ENCODE measurements at places on chromosomes 12 and 14.

GRCh38 chr12:96948782-96949181, 41.7 kb downstream of the NEDD1 start:
- no peak for DNase-seq

GRCh38 chr12:124543590-124544310, 23.7 kb downstream of the NCOR2 start:
- DNase-seq, result no peak

- no peak for DNase-seq
These were observed 335.8 kb downstream of the FLRT2 start for GRCh38 chr14:85865701-85866100.

- DNase-seq, result no peak
These were observed 29.4 kb downstream of the POLR3B start for GRCh38 chr12:106386813-106387535.

DNA sequence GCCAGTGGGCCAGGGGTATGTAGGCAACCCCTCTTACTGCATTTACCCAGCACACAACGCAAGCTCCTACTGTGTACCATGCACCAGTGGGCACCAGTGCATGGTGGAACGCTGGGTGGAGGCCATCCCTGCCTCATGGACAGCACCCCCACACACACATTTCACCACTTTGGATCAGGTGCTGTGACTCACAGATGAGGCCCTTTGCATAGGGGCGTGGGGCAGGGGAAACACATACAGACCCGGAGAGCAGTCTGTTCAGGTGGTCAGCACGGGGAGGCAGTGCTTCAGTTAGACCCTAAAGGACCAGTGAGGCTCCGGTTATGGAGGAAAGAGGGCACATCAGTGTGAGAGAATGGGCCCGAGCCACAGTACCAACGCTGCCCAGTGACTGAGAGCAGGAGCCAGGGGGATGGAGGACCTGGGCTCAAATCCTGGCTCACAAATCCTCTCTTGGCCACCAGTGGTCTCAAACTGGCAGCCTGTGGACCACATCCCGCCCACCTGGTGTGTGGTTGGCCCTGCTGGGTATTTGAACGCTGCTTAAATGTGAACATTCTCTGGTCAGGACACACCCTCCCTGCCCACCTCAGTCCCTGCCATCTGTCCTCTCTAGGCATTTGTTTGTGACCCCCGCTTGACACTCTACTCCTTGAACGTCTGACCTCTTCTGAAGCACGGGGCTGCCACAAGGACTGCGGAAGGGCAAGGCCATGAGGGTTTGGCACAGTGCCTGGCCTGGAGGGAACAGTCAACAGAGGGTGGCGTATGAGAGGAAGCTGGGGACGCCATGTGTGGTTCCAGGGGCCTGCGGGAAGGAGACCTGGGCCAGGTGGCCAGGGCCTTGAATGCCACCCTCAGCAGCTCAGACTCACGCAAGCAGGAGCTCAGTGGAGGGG, 46.7 kb downstream of the FAM222A start:
- DNase-seq, result no peak

- peak; percentile 88 for DNase-seq
These were observed 717 bp downstream of the ORAI1 start for GRCh38 chr12:121626853-121627640.

DNA sequence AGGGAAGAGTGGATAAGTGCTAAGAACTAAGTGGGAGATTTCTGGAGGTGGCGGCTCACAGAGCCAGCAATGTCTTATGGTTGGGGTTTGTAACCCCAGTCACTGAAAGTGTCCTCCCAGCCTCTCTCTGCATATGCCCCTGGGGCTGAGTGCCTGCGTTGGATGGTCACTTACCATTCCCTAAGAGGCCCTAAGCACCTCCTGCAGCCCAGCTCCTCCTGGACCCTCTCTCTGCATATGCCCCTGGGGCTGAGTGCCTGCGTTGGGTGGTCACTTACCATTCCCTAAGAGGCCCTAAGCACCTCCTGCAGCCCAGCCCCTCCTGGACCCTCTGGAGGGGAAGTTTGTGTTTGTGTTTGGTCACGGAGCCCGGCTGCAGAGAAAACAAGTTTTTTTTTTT, 425.8 kb downstream of the TMEM121 start:
- DNase-seq, result no peak

GRCh38 chr12:23550753-23551152, 398.7 kb downstream of the SOX5 start:
- DNase-seq, result no peak

DNA sequence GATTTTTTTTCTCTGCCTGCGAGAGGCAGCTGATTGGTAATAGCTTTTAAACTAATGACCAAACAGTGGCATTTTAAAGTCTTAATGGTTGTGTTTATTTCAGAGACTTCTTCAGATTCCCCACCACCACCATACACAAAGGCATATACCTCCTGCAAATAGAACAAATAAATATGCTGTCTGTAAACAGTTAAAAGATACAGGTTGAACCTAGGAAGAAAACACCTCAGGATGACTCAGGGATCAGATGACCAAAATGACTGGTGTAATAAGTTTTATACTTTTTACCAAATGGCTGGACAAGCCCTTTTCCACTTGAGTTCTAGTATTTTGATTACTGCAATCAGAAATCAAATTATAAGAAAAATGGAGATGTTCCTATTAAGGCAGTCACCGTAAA, 364.1 kb downstream of the PAWR start:
- DNase-seq, result no peak

GRCh38 chr12:67774983-67775587, 126.5 kb downstream of the DYRK2 start:
- DNase-seq, result no peak

DNA sequence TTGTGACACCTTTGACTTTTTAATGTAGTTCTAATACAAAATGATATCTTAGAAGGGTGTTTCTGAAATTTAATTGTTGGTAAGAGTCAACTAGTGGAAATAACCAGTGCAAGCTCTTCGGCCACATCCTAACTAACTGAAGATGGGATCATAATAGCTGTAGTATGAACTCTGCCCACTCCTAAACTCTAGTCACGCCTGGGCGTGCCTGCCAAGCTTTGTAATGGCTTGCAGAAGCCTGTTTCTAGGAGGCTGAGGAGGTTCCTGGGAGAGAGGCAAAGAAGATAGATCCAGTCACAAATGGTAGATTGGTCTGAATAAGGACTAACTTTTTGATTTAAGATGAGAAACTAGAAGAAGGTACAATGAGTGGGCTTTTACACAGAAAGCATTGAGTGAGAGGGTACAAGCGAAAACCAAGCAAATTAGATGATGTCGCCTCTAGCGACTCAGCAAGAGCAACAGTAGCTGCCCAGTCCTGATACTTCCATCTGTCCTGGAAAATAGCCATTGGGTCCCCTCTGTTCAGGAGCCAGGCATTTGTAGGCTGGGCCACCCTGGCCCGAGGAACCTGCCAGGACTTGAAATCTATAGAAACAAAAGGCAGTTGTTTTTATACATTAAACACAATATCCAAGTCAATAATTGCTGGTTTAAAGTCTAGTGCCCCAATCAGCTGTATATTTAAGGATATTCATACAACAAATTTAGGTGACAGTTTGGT, 148.8 kb downstream of the SLC38A4 start:
- no peak for DNase-seq
